ENCODE measurements at places on chromosomes 7 and 10. TPM values are rescaled to one million over a fixed set of nuclear protein-coding genes. Genes with fewer than 3 reads are reported as not detected.

Gene NPSR1
- not detected for total RNA-seq

GRCh38 chr7:2068693-2069471 is 163.9 kb downstream of the MAD1L1 start:
- no peak for DNase-seq

- no peak for DNase-seq
Measured at GRCh38 chr10:34437906-34438305, 377.2 kb downstream of the PARD3 start.

- DNase-seq = no peak
Measured at GRCh38 chr10:32984003-32984600, 26.1 kb upstream of the ITGB1 start.

Gene PROSER2
- 23.5 TPM for total RNA-seq

Data from endothelial cell of umbilical vein (primary cell).